ENCODE measurements at places on chromosomes 5 and 9.

DNA sequence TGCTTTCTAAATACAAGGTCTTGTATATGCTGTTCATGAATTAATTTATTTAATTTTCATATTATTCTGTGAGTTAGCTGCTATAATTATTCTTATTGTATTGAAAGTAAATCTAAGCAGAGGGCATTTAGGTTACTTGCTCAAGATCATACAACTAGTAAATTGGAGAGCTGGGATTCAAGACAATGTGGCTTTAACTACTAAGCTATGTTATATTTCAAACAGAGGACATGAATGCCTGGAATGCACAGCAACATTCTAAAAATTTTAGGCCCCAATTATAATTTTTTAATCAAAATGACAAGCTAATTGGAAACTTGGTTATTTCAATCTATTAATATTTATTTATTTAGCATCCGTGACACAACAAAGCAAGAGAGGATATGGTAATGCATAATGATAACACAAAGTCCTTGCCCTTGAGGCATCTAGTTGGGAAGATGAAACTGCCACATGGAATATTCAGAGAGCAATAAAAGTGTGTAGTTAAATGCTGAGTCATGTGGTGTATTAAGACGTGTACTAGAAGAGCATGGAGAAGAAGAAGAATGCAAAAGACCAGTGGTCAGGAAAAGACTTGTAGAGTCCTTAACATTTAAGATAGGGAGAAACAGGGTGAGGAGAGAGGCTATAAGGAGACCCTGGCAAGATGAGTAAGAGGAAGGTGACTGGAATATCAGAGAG lies 24.4 kb downstream of the CTXN3 start:
- DNase-seq: no peak

GRCh38 chr5:152505442-152506042 lies 100.5 kb upstream of the NMUR2 start:
- peak; percentile 16 for DNase-seq

GRCh38 chr9:130021123-130021522 lies 21.9 kb downstream of the FNBP1 start:
- no peak for DNase-seq

DNA sequence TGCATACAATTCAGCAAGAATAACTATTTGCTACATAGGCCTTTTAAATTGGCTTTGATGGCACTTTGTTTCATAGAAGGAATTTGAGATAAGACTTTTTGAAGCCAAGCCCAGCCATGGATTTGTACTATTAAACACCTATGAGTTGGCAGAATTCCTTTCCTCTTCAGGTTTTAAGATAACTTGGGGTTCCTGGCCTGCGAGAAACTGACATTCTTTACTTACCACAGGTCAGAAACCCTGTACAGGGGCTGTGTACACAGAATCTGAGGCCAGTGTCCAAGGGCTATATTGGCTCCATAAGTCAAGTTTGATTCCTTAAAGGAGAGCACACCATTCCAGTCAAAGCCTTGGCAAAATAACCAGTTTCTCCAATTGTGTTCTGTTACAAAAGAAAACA lies 10.8 kb upstream of the BTNL3 start:
- DNase-seq: no peak

GRCh38 chr5:124952079-124952478 lies 205.6 kb upstream of the ZNF608 start:
- DNase-seq: no peak

DNA sequence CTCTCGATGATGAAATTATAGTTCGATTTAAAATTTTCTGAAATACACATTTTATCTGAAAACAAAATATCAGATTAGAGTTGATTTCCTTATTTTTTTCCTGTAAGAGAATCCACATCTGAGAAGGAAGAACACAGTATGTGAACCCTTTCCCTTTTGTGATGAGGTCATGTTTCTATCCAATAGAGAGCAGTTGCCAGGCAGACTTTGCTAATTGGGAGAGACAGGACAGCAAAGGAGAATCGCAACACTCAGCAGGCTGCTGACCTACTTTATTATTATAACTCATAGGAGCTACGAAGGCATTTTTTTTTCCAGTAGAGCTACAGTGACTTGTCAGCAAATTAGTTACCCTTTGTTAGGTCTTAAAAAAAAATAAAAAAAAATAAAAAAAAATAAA lies 242.1 kb downstream of the HCN1 start:
- DNase-seq: no peak

DNA sequence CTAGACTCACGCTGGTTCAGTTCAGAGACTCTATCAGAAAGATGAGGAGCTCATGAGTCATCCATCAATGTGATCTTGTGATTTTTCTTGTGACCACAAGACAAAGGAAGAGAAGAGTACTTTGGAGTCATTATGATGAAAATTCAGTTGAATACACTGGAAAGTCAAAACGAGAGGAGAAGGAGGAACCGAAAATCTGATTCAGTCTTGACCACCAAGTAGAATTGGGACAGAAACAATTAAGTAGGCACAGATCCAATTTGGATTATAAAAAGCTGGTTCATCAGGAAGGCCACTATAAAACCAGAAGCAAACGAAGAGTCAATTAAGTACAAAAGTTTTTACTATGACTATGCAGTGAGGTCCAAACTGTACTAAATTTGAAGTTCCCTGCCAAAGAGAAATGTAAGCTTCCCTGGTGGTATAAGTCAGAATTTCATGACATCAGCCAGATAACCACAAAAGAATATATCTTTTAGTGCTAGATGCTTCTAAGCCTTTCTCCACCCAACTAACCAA lies 90.9 kb downstream of the THBS4 start:
- DNase-seq: no peak

DNA sequence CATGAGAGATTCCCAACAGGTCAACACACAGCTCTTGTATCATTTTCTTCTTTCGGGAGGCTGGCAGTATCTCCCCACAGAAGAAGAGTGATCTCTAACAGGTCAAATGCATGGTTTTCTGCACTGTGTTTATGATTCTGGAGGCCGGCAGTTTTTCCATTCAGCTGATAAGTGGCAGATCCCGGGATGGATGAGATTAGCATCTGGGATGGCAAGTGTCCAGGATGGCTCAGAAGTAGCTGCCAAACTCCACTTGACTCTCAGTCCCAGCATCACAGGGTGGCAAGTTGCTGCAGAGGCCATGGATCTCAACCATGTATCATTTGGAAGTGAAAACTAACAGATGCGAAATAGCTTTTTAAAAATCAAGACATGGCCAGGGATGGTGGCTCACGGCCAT lies 97.8 kb upstream of the SLC44A1 start:
- no peak for DNase-seq

- no peak for DNase-seq
These were observed 140.8 kb downstream of the SLC12A2 start for GRCh38 chr5:128224336-128224735.

All from stimulated activated CD4-positive, alpha-beta T cell treated with anti-CD3 and anti-CD28 coated beads, TNF-alpha, amount 100 ng/mL, for 24 hours (primary cell).